ENCODE measurements at places on chromosomes 7 and 10. TPM values are rescaled to one million over a fixed set of nuclear protein-coding genes. Genes with fewer than 3 reads are reported as not detected.

DNA sequence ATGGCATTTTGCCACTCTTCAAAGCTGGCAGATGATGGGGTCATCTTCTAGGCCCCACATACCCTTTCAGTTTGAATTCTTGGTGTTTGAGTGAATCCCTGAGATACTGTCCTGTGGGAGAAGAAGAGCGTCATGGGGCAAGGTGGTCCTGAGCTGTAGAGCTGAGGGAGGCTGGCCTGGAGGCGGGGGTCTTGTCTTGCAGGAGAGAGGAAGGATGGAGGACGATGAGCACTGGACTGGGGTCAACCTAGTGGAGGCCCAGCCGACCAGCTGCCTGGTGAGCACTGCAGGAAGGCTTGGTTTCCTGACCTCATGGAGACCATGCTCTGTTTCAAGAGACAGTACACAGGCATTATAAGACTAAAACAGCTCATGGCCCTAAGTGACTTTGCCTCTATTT, 114.6 kb downstream of the TACC2 start:
- DNase-seq: no peak

DNA sequence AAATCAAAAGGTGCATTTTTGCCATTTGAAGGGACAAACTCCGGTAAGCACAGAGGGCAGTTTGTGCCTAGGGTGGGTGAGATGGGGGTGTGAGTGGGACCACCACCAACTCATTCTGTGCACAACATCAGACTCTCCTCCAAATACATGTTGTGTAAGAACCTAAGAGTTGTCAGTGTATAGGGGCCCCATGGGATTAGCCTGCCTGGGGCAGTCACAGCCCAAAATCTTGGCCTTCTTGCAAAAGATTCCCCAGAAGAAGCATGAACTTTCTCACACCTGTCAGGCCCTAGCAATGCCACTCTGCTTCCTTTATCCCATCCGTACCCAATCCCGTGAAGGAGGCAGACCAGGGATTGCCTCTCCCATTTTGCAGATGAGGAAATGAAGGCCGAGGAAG, 47.1 kb upstream of the NANOS1 start:
- DNase-seq: no peak

- DNase-seq: no peak
Observed at GRCh38 chr7:116027786-116028185, 2.8 kb downstream of the TFEC start.

GRCh38 chr10:101287997-101288635, 58.9 kb upstream of the LBX1 start:
- peak; percentile 72 for DNase-seq

DNA sequence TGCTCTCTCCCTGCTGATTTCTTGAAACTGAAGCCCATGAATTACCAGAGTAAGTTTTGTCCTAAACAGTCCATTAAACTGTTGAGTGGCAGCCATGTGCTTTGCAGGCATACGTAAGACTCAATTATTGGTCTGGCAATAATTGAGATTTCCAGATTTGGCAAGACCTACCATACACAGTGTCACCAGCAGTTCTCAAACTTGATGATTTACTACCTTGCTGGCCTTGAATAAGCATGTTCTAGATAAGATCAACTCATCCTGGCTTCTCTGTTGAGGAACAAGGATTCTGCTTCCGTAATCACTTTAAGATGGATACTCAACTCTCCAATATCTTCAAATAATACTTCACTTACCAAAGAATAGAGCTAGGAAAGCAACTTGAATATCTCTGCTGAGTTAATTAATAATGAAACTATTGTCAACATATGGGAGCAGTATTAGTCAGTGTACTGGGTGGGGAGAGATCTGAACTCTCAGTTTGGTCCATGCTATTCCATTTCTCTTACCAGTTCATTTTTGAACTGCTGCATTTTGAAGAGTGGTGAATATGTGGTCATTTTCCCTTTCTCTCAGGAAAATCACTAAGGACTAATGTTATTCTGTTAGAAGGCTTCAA, 181.4 kb downstream of the IPMK start:
- no peak for DNase-seq

- DNase-seq: no peak
Observed at GRCh38 chr7:158996214-158997109, 140.1 kb downstream of the DYNC2I1 start.

Gene CHN2
- 3.4 TPM for total RNA-seq

DNA sequence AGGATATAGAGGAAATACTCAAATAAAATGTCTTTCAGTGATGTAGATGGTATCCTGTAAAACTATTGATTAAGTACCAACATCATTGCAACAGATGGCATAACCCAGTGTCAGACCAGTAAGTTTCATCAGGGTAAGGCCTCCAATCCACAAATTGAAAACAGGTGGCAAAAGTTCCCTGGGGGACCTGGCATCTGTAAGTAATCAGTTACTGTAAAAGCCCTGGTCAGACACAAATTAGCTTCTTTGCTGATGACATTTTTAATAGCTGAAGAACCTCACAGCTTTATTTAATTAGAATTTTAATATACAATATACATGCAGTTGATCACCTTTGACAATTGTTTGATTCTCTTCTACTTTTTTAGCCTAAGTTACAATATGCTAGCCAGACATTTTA, 152.5 kb downstream of the PLXDC2 start:
- no peak for DNase-seq

- DNase-seq: no peak
Observed at GRCh38 chr10:51358227-51358626, 283.9 kb downstream of the PRKG1 start.

Gene ACTL6B
- total RNA-seq: not detected

- no peak for DNase-seq
Observed at GRCh38 chr10:35463878-35464277, 127.6 kb downstream of the CCNY start.

Gene VWDE
- total RNA-seq: 3.2 TPM

Measured in endothelial cell (in vitro differentiated cells).